T follicular helper cell (primary cell): ENCODE measurements at places on chromosomes 3 and 15.

DNA sequence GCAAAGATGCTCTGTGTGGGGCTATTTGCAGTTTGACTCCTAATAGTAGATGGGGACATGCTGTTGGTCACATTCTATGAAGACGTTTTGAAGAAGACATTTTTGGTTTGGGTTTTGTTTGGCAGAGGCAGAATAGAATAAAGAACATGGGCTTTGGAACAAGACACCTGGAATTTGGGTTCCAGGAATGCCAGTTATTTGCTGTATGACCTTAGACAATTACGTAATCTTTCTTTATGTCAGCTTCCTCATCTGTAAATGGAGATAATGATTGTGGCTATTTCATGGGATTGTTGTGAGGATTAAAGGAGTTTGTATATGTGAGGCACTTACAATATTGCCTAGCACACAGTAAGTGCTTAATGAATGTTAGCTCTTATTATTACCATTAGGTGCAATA lies 91.6 kb downstream of the MESD start:
- no peak for DNase-seq

DNA sequence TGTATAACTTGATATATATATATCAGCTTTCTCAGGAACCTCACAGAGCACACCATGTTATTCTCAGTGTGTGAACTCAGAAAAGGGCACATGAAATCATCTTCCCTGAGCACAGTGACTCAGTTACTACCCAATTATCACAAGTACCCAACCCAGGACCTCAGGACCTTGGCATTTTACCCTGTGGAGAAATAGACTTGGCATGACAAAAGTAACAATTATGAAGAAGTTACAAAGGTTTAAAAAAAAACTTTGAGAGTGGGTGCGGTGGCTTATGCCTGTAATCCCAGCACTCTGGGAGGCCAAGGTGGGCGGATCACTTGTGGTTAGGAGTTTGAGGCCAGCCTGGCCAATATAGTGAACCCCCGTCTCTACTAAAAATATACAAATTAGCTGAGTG lies 52.4 kb downstream of the ONECUT1 start:
- no peak for DNase-seq

DNA sequence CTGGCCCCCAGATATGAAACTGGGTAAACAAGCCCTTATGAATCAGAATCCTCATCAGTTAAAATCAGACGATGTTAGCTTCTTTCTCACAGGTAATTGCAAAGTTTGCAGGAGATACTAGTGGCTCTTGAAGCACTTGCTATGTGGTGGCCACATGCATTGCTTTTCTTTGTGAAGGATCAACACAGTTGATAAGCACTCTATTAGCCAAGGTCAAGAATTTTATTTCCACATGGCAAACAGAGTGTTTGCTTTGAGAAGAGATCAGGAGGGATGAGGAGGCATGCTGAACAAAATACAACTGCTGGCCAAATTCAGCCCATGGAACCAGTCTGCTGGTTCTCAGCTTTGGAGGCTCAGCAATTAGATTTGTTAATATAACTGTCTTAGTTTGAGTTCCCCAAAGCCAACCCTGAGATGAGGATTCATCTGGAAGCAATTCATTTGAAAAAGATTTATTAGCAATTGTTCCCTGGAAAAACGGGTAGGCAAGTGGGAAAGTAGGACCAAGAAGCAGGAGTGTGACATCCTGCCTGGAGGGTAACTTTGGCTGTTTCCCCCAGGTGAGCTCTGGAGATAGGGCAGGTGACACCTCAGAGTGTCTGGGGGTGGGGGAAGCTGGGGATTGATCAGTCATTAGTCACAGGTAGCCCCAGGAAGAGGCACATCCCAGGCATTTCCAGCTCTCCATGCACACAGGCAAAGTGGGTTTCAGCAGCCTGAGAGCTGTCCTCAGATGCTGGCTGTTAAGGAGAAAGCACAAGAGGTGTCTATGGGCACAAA lies 180.3 kb downstream of the ABHD5 start:
- no peak for DNase-seq

DNA sequence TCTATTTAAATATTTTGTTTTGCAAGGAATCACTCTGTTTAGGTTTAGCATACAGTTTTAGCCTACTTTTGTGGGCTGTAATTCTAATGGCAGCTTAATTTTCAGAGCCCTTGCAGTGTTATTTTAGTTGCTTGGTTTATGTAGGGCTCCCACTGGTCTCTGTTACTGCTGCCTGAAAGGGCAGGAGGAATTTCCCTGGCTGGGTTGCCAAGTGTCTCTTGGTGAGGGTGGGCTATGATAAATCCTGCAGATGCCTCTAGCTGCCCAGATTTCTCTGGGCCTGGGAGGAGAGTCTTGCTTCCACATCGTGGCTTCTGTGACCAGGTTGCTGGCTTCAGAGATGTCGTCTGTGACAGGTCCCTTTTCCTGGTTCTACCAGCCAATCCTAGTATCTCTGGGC lies 36.2 kb downstream of the ILDR1 start:
- DNase-seq = no peak
